ENCODE measurements at places on chromosomes 1 and 21.

GRCh38 chr1:77263708-77264107 is 18.1 kb upstream of the AK5 start:
- no peak for DNase-seq

DNA sequence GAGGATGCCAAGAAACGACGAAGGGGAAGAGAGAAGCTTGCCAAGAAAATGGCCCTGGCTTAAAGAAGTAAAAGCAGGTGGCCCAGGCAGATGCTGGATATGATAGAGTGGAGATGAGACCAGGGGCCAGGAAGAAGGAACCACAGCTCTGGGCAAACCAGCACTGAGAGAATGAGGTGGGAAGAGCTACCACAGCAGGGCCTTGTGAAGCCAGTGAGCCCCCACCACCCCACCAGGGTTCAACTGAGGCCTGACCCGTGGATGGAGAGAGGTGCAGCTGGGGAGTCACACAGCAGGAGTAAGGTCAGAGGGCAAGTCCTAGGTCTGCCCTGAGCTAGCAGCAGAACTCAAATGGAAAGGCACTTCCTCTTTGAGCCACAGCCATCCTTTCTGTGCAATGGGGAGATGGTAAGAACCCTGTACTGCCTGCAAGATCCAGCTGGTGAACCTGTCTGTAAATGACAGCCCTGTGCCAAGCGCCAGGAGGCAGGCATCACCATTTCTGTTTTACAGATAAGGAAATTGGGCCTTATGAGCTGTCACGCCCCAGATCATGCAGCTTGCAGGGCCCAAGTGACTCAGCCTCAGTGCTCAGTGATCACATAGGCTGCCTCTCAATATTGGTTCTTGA is 8.5 kb downstream of the SH3BGRL3 start:
- DNase-seq, result no peak

GRCh38 chr1:245704765-245705164 is 550.0 kb downstream of the KIF26B start:
- DNase-seq, result no peak

- no peak for DNase-seq
These were observed 298.5 kb downstream of the PCP4 start for GRCh38 chr21:40165773-40166070.

DNA sequence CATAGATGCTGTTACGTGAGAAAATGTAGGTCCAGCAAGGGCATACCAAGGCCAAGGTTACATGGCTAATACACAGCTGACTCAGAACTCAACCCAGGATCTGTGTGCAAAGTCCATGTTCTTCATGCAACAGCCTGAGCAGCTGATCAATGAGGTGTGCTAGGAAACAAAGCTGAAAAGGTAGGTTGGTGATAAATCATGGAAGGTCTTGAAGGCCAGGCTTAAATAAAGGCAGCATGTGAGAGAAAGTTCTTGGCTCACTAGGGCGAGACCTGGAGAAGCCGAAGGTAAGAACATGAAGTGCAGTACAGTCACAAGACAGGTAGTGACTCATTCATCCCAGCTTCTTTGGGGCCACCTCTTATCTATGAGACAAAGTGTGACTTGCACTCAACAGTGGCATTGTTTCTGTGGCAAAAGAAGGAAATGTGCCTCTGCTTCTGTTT is 33.4 kb downstream of the TLR5 start:
- no peak for DNase-seq
